ENCODE measurements at places on chromosomes 1 and 21.

GRCh38 chr1:112263453-112263852, 132.6 kb upstream of the CTTNBP2NL start:
- no peak for DNase-seq

- no peak for DNase-seq
Measured at GRCh38 chr1:168374566-168374965, 93.9 kb downstream of the TBX19 start.

- no peak for DNase-seq
Measured at GRCh38 chr1:29125237-29125641, 1.5 kb upstream of the TMEM200B start.

GRCh38 chr21:46091118-46091517, 6.8 kb upstream of the COL6A2 start:
- DNase-seq = no peak

GRCh38 chr1:246492611-246493245, 14.4 kb downstream of the SMYD3 start:
- DNase-seq = peak; percentile 66

- DNase-seq = no peak
Measured at GRCh38 chr21:46626536-46626935, 8.9 kb upstream of the PRMT2 start.

DNA sequence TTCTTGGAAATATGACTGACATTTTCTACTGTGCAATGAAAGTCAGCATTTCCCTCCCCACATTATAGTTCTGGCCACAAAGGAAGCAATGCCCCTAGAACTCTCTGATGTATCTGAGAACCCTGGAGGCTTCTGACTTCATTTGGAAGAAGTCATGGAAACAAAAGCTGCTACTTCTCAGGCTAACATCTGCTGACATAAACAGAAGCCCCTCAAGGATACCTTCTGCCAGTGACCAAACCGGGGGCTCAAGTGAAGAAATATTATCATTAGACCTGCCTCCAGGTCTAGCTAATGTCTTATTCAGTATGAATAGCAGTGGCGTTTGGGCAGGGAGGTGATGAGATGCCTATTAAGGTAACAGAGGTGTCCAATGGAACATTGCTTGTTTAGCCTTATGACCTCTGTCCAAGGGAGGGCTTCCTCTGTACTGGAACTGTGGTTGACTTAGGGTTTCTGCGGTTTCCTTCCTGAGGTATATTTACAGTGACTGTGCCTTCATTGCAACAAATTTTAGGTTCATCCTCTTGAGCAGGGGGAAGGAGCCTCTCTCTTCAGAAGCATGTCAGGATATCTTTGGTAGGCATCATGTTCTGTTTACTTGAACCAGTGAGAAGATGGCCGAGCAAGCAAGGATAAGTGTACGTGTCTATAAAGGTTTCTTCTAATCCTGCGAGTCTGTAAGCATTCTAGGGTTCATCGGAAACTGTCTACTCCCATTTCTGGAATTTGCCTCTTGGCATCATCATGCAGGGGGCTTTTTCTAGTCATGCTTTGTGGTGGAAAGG, 161.7 kb downstream of the PBX1 start:
- DNase-seq = no peak

- DNase-seq = no peak
Measured at GRCh38 chr1:236016083-236016482, 48.8 kb downstream of the NID1 start.

DNA sequence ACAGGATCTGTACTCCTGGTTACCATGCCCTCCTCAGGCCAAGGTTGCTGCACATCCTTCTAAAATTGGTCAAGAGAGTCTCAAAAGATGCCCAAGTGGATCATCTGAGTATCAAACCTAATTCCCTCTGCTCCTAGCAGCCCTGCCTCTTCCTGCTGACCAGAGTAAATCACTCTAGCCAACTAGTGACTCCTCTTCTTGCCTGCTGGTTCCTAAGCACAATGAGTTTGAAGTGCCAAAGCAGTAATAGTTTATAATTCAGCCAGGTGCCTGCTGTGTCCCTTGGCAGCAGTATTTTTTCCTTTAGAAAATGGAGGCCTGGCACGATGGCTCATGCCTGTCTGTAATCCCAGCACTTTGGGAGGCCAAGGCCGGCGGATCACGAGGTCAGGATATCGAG, 137.9 kb upstream of the CAMK1G start:
- no peak for DNase-seq

- no peak for DNase-seq
Measured at GRCh38 chr21:34928637-34929036, 120.5 kb downstream of the RUNX1 start.

DNA sequence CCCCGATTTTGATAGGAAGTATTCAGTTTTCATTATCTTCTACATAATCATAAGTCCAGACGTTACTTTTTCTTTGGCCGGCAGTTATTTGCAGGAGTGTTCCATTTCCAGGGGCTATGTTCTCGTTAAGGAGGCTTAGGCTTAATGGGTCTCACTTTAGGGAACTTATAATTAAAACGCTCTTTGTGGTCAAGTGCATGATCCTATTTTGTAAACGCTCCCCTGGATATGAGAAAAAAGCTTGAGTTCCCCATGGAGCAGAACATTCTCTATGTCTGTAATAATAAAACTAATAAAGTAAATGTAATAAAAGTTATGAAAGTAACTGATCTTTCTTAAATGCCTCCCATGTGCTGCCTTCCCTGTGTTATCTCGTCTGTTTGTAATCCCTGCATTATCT, 48.7 kb upstream of the GPR153 start:
- no peak for DNase-seq

All from activated CD4-positive, alpha-beta T cell treated with anti-CD3 and anti-CD28 coated beads, Interleukin-2, amount 50 U/mL, for 48 hours (primary cell).